Daoy (cell line): ENCODE measurements at places on chromosomes 2 and 18. TPM values are rescaled to one million over a fixed set of nuclear protein-coding genes. Genes with fewer than 3 reads are reported as not detected.
A peak's percentile ranks its signal among the peaks of the same experiment; 100 is the strongest.

Gene FOXI3
- total RNA-seq = 0.18 and 0.23 TPM in 2 replicates

DNA sequence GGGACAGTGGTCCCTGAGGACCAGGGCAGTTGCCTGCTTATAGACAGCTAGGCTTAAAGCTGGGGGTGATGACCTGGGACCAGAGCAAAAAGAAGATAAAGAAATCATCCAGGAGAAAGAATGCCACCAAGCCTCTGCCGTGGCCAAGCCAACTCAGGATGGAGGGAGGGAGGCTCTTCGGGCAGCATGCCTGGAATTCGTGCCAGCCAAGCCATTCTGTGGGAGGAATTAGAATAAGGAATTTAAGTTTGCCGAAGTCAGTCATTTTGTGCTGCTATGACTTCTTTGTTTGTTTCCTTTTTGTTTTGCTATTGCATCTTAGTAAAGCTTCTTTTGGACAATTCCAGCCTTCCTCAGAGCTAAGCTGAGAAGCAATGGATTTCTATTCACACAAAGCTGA lies 124.1 kb downstream of the EN1 start:
- DNase-seq = peak; percentile 34

DNA sequence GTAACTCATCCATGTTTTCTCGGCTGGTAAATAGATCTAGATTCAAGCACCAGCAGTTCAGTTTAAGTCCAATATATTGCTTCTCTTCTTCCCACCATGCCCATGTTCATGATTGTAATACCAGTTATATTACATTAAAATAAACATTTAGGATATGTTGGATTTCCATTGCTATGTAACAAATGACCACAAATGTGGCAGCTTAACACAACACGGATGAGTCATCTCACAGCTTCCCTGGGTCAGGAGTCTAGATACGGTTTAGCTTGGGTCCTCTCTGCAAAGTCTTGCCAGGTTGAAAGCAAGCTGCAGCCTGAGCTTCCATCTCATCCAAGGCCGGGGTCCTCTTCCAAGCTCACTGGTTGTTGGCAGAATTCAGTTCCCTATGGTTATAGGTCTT lies 39.4 kb upstream of the SMAD2 start:
- peak; percentile 58 for DNase-seq

GRCh38 chr18:26190506-26190905 lies 35.7 kb upstream of the TAF4B start:
- DNase-seq = peak; percentile 12

Gene MRPL19
- total RNA-seq = 88.3 and 104 TPM in 2 replicates

Gene FARP2
- total RNA-seq = 22.6 and 34.4 TPM in 2 replicates

GRCh38 chr2:133690780-133691179 lies 122.5 kb upstream of the NCKAP5 start:
- no peak for DNase-seq

Gene IRS1
- total RNA-seq = 5.2 and 6.4 TPM in 2 replicates

Gene NXPH2
- total RNA-seq = 1.4 and 5.6 TPM in 2 replicates

- DNase-seq = no peak
Observed at GRCh38 chr2:39529836-39530235, 92.8 kb upstream of the MAP4K3 start.
